ENCODE measurements at places on chromosomes 3 and 15.
A peak's percentile ranks its signal among the peaks of the same experiment; 100 is the strongest.

DNA sequence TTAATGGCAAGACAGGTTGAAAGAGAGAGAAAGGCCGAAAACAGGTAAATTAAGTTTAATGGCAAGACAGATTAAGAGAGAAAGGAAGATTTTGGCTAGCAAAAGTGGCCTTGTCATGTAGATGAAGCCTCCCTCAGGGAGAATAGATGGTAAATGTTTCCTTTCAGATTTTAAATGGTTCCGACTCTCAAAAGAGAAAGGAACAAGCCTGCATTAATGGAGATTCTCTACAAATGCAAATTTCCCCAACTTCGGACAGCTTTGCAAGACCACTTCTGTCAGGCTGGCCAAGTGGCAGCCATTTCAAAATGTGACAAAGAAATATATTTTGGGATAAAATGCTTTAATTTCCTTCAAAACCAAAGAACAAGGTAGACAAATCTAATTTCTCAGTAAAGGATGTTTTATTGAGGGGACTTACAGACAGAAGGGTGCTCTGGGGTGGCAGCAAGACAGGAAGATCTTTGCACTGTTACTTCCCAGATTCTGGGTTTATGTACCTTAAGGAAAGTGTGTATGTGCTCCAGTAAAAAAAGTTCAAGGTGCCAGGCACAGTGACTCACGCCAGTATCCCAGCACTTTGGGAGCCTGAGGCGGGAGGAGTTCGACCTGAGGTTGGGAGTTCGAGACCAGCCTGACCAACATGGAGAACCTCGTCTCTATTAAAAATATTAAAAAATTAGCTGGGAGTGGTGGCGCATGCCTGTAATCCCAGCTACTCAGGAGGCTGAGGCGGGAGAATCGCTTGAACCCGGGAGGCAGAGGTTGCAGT, 626.3 kb upstream of the NAALADL2 start:
- no peak for DNase-seq

GRCh38 chr3:145864336-145864735, 296.6 kb downstream of the PLOD2 start:
- no peak for DNase-seq

- no peak for DNase-seq
These were observed 50.8 kb downstream of the PLOD2 start for GRCh38 chr3:146110161-146110560.

DNA sequence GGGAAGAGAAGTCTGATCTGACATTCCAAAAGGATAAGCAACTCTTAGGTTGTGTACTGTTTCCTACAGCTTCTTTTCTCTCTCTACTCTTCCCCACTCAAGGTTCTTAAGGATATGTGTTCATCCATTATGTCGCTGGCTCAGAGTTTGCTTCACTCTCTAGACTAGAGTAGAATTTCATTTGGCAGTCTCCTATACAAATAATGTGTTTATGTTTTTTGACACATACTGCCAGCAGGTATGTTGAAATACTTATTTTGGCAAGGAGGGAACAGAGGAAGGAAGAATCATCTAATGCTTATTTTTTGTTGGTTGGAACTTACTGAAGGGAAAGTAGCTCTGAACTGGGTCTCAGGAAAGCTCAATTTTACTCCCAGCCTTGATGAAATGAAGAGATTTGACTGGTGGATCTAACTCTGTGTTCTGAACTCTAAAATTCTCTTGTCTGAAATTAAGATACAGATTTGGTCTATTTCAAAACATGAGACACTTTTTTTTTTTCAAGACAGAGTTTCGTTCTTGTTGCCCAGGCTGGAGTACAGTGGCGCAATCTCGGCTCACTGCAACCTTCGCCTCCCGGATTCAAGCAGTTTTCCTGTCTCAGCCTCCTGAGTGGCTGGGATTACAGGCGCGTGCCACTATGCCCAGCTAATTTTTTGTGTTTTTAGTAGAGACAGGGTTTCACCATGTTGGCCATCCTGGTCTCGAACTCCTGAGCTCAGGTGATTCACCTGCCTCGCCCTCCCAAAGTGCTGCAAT, 7.6 kb upstream of the EMC3 start:
- no peak for DNase-seq

DNA sequence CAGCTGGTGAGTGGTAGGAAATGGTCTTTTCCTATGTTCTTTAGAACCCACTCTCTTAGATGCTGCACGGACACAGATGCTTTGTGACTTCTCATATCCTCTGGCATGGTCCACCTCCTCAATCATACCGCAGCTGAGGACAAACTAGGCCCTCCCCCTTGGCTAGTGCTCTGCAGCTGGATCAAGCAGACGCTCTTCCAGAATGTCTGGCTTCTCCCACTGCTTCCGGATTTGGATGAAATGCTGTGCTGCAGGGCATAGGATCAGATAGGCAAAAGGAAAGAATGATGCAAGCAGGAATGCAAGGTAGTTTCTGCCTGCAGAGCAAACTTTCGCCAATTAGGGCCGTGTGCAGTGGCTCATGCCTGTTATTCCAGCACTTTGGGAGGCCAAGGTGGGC, 75.7 kb upstream of the SLC4A7 start:
- DNase-seq = no peak

DNA sequence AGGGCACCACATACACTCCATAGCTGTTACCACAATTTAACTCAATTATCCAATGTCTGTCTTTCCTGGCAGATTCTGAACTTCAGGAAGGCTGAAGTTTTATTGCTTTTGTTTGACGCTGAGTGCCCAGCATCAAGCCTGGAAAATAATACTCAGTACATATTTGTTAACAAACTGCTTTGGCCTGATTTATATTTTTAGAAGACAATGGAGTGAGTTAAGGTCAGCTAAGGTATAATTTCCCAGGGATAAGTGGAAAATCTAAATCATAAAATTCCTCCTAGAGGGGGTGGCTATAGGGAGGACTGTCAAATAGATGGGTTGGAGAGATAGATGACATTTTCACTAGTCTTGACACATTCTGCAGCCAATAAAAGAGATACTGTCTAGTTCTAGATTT, 659.4 kb upstream of the ADAMTS9 start:
- no peak for DNase-seq

DNA sequence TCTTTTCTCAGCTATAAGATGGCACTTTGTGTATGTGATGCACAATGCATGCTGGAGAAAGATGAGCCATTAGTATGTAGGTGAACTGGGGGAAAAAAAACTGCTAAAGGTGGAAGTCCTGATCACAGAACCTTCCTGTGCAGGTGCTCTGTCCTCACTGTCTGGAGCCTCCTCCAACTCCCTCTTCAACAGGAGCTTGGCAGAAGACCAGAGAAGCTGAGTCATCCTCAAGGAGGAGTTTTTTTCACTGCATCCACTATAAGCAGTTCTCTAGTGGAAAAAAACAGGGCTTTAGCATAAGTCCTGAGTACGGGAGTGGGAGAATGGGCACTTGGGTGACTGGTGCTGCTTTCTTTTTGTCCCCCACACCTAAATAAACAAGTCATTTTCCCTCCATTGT, 168.4 kb upstream of the CADPS start:
- no peak for DNase-seq

DNA sequence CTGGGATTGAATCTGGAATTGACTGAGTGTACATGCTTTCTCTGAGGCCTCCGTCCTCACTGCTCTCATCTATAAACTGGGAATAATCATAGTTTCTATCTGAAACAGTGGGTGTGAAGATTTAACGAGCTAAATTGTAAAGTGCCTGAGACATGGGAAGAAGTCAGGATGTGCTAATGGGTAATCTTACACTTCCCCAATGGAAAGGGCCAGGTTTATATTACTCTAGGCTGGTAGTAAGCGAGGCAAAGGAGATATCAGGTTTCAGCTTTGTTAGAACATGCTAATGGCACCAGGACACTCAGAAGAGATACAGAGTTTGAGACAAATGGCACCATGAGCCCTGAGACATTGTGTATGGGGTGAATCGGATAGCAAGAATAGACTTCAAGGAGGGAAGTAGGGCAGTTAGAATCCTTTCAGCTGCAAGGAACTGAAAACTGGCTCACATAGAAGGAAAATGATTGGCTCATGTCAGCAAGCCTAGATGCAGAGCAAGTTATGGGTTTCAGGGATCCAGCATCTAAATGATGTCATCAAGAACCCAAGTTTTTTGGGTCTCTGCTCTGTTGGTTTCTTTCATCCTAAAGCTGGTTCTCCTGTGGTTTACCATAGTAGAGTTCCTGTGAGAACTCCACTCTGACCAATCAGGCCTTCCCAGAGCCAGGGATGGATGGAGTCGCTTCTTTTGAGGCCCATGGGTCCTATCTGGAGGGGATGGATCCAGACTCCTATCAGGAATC, 21.8 kb downstream of the FLNB start:
- no peak for DNase-seq

- no peak for DNase-seq
These were observed 13.9 kb upstream of the C15orf61 start for GRCh38 chr15:67506775-67507747.

GRCh38 chr3:60536420-60536819, 714.8 kb downstream of the FHIT start:
- DNase-seq = peak; percentile 56

DNA sequence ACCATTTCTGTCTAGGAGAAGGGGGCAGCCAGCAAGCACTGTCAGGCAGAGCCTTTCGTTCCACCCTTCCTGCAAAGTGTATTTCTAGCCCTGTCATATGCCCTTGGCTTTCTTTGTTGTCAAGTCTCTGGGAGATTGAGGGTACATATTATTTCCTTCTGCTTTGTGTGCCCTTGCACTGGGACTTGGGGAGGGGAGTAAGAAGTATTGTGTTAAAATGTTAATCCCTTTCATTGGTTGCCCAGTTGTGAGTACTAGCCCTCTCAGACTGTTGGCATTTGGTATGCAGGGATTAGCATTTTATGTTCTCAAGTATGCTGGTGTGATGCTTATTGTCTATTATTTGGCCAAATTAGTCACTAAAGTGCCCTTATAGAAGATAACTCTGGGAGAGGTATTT, 63.9 kb downstream of the RBM6 start:
- no peak for DNase-seq

DNA sequence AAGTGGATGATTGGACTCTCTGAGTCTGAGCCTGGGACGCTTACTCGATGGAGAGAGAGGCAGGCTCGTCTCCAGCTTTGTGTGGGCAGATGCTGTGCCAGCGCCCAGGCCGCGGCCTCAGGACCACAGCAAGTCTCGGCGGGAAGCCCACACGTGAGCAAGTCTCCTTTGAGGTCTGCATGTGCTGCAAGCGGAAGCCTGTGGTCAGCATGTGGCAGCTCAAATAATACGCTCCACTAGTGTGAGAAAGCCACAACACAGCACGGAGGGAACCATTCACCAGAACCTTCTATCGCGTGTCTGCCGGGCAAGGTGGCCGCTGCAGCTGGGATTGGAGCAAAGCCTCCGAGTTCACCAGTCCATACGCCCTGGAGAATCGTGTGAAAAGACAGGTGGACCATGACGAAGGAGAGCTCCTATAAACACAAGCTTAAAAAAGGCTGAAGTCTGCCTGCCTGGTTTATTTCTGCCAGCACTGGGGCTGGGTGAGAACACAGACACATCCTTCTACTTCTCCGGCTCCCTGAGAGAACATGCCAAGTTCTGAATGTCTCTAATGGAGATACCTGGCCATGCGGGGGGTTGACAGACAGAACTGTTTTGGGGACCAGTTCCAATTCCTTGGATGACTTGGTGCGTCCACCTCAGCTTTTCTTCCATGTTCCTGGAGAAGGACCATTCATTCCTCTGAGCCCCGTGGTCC, 82.0 kb upstream of the LRIG1 start:
- no peak for DNase-seq

DNA sequence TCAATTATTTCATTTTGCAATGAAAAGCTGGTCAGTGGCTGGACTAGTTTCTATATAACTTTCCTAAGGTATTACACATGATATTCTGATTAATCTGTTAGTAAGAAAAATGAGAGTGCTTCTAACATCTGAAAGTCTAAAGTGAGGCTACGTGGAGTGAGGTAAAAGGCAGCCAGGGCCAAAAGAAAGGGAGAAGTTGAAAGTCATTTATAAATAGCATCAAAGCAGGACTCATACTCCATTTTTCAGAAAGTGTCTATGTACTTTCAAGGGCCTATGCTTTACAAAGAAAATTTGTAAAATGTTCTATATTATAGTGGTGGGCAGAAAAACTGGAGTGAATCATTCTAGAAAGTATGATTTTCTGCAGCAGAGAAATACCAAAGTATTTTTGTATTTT, 80.0 kb downstream of the CSNK1G1 start:
- no peak for DNase-seq

DNA sequence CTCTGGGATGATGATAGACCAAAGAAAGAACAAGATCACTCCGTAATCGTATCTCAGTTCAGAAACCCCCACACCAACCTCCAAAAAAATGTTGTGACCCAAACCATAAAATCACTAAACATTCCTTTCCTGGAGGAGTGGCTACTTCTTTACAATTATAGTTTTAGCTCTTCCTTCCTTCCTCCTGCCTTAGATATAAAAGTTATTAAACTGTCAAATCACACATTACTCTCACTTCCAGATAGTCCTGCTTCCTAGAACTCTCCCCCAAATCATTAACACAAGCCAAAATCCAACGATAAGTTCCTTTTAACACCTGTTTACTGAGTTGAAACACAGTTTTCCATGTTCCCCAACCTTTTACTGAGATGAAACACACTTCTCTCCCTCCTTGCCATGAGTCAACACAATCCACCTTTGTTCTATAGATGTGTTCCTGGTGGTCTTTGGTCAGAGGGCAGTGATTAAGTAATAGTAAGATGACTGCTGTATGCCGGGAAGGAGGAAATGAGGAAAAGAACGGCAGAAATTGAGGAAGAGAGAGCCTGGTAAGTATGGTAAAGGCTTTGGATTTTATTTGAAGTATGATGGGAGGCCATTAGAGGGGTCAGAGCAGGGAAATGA, 8.3 kb upstream of the CRYGS start:
- DNase-seq = no peak

- DNase-seq = no peak
These were observed 8.9 kb downstream of the NSUN3 start for GRCh38 chr3:94071713-94072284.

DNA sequence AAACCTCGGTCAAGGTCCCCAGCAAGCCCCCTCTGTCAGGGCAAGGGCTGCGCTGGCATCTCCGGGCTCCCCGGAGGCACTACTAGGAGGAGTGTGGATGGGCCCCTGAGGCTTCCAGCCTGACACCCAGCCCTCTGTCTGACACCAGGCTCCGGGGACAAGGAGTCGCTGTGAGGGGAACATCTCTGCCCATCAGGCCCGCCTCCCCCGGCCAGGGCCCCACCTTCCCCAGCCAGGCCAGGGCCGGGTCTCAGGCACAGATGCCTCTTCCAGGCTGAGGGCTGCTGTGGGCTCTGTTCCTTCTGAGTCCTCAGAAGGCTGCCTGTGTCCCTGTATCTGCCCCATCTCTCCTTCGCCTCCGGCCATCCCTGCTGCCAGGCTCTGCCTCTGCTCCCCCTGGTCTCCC, 15.8 kb downstream of the CSPG4 start:
- DNase-seq = no peak

DNA sequence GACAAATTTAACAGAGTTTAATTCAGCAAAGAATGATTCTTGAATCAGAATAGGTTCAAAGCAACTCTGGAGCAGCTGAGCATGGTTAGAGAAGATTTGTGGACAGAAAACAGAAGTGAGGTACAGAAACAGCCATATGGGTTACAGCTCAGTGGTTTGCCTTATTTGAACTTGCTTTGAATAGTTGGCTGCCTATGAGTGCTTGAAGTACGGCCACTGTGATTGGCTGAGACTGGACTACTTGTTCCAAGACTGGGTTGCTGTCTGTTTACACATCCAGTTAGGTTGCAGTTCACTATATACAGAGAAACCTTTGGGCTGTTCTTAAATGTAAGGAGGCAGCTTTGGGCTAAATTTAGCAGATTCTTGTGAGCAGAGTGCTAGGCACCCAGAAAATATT, 79.4 kb upstream of the CADPS start:
- DNase-seq = no peak

Measured in NCI-H510A (cell line).